ENCODE measurements at places on chromosomes 7 and 10. TPM values are rescaled to one million over a fixed set of nuclear protein-coding genes. Genes with fewer than 3 reads are reported as not detected.

DNA sequence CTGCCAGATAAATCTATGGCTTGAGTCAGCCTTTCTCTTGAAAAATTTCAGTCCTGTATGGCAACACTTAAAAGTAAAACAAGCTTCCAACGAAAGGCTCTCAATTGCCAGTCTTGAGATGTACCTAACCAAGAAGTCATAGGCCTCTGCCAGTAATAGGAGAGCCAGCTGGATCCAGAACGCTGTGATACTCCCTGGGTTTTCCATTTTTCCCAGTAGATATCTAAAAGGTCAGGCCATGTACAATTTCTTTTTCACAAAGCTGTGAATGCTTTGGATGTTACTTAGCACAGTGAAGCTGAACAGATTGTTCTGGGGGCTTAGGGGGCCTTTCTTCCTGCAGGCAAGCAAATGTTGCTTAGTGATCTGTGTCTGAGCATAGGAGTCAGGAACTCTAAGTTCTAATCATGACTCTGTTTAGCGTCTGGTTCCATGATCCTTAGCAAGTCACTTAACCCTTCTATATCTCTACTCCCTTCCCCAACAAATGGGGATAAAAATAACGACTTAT, 86.5 kb downstream of the ARMH3 start:
- H3K4me3 ChIP-seq = no peak overlapping the region
- no peaks in the 10 kb centered on the region for H3K27me3 ChIP-seq
- peaks cover 15% of the 10 kb centered on the region for H3K4me1 ChIP-seq
- no peak overlapping the region for H3K27ac ChIP-seq

DNA sequence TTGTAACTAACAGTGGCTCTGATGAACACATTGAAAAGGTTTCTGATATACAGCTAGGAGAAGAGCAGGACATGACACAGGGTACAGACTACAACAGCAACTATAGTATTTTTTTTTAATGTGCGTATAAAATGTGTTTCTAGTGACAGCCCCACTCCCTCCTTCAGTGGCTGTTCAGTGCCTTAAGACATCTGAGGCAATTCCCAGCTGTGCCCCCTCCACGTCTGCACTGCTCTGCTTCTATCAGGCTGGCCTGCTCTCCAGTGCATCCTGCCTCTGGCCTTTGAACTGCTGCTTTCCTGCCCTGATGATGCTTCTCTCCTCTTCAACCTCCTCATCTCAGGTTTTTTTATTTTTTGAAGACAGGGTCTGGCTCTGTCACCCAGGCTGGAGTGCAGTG, 111.2 kb downstream of the SPAG6 start:
- H3K27me3 ChIP-seq = no peaks in the 10 kb centered on the region
- peaks cover 21% of the 10 kb centered on the region for H3K4me1 ChIP-seq
- DNase-seq = no peak
- no peak overlapping the region for H3K4me3 ChIP-seq
- no peaks in the 10 kb centered on the region for H3K36me3 ChIP-seq

- peaks cover 12% of the 10 kb centered on the region for H3K36me3 ChIP-seq
- H3K4me3 ChIP-seq = peak within 1 kb of the TSS; percentile 95
- H3K27me3 ChIP-seq = peaks cover 56% of the 10 kb centered on the region
- H3K4me1 ChIP-seq = peaks cover 39% of the 10 kb centered on the region
- peak; percentile 36 for DNase-seq
- peak within 1 kb of the TSS; percentile 89 for H3K27ac ChIP-seq
Observed at GRCh38 chr10:116272440-116273283, at the start of gene GFRA1. Gene GFRA1, minus strand, starts transcription at chr10:116273206. Its CDS starts 1,177 bp downstream, at chr10:116272029.

DNA sequence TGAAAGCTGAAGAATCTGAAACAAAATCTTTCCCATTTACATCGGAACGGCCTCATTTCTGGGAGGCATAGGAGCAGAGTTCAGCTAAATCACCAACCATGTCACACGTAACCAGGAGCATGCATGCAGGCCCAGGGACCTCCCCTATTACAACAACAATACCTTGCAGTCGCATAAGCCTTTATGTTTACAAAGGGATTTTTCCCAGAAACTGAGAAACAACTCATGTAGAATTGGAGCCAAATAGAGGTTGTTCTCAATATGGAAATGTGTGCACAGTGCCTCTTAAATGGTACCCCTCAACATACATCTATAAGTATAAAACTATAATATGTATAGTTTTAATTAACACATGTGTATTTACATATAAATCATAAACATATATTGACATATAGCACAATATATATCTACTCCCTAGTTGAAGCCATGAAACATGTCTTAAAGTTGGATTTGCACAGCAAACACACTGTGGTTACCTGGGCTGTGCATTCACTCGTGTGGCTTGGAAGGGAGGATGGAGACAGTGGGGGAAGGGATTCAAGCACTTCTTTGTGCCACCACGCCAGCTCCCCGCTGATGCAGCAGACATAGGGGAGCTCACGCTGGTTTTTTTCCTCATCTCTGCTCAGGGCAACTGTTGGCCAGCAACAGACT, 35.0 kb upstream of the DGKI start:
- peaks cover 44% of the 10 kb centered on the region for H3K4me1 ChIP-seq
- H3K36me3 ChIP-seq = peaks cover 59% of the 10 kb centered on the region
- H3K4me3 ChIP-seq = no peak overlapping the region
- H3K27ac ChIP-seq = no peak overlapping the region
- no peaks in the 10 kb centered on the region for H3K27me3 ChIP-seq
- no peak for DNase-seq

DNA sequence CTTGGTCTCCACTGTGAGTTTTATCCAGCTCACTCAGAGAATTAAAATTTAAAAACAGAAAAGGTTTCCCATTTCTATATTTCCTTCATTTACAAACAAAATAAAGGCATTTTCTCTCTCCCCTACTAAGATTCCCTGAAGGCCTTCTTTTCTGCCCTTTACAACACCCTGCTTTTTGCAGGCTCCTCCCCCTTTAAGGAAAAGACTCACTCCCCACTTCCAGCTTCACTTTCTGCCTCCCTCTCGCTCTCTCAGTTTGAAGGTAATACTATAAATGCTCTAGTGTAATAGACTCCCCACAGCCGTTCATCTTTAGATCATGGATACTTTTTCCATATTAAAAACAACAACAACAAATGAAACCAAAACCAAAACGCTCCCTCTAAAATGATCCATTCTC, 53.3 kb downstream of the CDHR3 start:
- H3K4me1 ChIP-seq = peaks cover 9% of the 10 kb centered on the region
- DNase-seq = no peak
- no peaks in the 10 kb centered on the region for H3K27me3 ChIP-seq
- H3K36me3 ChIP-seq = no peaks in the 10 kb centered on the region

- DNase-seq = no peak
- no peaks in the 10 kb centered on the region for H3K27me3 ChIP-seq
- H3K4me3 ChIP-seq = no peak overlapping the region
- H3K27ac ChIP-seq = no peak overlapping the region
Observed at GRCh38 chr7:142431491-142431890, 173.6 kb upstream of the PRSS58 start.

DNA sequence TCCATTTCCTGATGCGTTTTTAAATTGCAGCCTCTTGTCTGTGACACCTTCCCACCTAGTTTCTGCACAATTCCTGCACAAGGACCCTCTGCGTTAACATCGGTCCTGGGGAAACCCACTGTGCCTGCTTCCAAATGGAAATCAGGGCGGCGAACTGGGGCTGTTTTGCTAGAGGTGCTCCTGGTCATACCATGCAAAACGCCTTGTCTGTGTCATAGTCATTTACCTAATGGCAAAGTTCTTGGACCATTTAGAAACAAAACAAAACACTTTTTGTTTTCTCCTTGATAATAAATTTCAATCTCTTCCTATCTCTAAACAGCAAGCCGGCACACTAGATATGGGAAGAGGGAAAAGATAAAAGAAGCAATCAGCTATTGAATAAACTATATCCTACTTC, 206.9 kb upstream of the KLF14 start:
- no peak for DNase-seq
- peaks cover 47% of the 10 kb centered on the region for H3K4me1 ChIP-seq
- H3K27ac ChIP-seq = no peak overlapping the region
- no peaks in the 10 kb centered on the region for H3K36me3 ChIP-seq
- H3K4me3 ChIP-seq = no peak overlapping the region

The SFR1 gene
- 14.0 TPM for total RNA-seq

DNA sequence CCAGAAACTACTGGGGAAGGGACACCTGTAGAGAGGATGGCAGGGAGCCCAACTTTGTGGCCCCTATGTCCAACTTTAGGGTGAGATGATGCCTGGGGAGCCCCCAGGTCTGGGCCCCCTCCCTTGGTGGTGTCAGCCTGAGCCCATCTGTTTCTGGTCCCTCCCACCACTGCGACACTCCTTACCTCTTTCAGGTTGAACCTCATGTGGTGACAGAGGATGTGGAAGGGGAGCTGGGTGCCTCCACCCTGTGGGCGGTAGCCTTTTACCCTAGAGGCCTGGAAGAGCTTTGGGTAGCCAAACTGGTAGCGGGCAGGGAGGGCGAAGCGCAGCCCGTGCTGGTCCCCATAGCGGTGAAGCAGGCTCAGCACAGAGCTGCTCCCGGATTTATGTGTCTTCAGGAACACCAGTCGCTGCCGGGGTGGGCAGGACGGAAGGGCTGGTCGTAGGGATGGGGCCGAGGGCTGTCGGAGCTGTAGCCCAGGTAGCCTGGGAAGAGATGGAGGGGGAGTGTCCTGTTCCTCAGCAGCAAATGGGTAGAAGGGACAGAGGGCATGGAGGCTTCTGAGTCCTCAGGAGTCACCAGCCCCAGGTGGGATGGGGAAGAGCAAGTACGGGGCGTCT, 2.0 kb downstream of the GAL3ST4 start:
- DNase-seq = no peak
- H3K27me3 ChIP-seq = peaks cover 36% of the 10 kb centered on the region
- H3K4me3 ChIP-seq = peak overlapping the region; percentile 85
- no peak overlapping the region for H3K27ac ChIP-seq
- peaks cover 44% of the 10 kb centered on the region for H3K4me1 ChIP-seq

DNA sequence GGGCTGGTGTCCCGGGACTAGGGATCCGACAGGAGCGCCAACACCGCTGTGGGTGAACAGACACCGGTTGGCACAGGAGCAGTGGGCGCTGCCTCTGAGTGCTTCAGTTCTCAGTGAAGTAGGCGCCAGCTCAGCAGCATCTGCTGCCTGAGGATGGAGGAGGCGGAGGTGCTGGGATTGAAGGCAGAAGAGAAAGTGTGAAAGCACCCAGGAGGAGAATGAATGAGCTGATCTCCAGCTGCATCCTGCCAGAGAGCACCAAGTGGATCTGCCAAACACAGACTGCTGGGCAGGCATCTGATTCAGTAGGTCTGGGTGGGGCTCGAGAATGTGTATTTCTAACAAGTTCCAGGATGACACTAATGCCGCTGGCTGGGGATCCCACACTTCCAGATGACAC, 74.5 kb downstream of the LANCL2 start:
- H3K27ac ChIP-seq = no peak overlapping the region
- no peaks in the 10 kb centered on the region for H3K27me3 ChIP-seq
- no peak overlapping the region for H3K4me3 ChIP-seq
- H3K36me3 ChIP-seq = no peaks in the 10 kb centered on the region
- DNase-seq = no peak
